ENCODE measurements at places on chromosomes 3 and 15.

- no peak for DNase-seq
These were observed 7.6 kb downstream of the TF start for GRCh38 chr3:133753779-133754164.

GRCh38 chr15:89303986-89304385 lies 30.6 kb downstream of the POLG start:
- DNase-seq = no peak

GRCh38 chr3:185353823-185354614 lies 8.9 kb upstream of the MAP3K13 start:
- peak; percentile 17 for DNase-seq

- DNase-seq = no peak
These were observed 239.5 kb upstream of the HES1 start for GRCh38 chr3:193896419-193896818.

- DNase-seq = no peak
These were observed 370.1 kb downstream of the LPP start for GRCh38 chr3:188524052-188524451.

GRCh38 chr3:191327526-191327925 lies 1.7 kb upstream of the CCDC50 start:
- DNase-seq = no peak

- no peak for DNase-seq
These were observed 162.6 kb downstream of the THRB start for GRCh38 chr3:24332092-24332491.

DNA sequence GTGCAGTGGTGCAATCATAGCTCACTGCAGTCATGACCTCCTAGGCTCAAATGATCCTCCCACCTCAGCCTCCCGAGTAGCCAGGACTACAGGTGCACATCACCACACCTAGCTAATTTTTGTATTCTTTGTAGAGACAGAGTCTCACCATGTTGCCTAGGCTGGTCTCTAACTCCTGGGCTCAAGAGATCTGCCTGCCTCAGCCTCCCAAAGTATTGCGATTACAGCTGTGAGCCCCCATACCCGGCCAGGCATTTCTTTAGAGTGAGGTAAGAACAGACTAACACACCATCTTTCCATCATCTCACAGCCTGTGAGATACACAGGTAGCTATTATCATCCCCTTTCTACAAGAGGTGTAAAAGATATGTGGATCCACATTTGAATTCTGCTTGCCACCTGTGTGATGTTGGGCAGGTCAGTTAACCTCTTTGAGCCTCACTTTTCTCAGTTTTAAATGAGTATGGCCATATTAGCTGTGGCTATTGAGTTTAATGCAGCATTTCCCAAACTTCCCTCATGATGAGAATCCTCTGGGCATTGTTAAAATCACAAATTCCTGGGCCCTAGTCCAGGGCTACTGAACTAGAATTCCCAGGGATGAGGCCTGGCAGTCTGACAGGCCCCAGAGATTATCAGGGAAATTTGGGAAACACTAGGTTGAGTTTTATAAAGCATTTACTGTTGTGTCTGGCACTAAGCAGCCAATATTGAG lies 46.0 kb downstream of the ANP32A start:
- DNase-seq = no peak

GRCh38 chr3:126848991-126849390 lies 133.9 kb upstream of the PLXNA1 start:
- DNase-seq = no peak

- no peak for DNase-seq
These were observed 38.6 kb upstream of the NANOGP8 start for GRCh38 chr15:35123743-35124142.

DNA sequence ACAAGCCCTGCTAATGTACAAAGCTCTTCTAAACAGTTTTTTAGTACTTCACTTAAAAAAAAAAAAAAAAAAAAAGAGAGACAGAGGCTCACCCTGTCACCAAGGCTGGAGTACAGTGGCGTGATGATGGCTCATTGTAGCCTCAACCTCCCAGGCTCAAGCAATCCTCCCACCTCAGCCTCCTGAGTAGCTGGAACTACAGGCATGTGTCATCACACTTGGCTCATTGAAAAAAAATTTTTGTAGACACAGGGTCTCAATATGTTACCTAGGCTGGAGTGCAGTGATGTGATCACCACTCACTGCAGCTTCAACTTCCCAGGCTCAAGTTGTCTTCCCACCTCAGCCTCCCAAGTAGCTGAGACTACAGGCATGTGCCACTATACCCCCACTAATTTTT lies 47.6 kb upstream of the HEG1 start:
- DNase-seq = no peak

GRCh38 chr3:107650788-107651187 lies 128.0 kb downstream of the BBX start:
- DNase-seq = no peak

GRCh38 chr15:67883234-67883773 lies 43.5 kb upstream of the RNU6-1 start:
- DNase-seq = no peak

GRCh38 chr3:143442814-143443447 lies 323.4 kb downstream of the CHST2 start:
- no peak for DNase-seq

DNA sequence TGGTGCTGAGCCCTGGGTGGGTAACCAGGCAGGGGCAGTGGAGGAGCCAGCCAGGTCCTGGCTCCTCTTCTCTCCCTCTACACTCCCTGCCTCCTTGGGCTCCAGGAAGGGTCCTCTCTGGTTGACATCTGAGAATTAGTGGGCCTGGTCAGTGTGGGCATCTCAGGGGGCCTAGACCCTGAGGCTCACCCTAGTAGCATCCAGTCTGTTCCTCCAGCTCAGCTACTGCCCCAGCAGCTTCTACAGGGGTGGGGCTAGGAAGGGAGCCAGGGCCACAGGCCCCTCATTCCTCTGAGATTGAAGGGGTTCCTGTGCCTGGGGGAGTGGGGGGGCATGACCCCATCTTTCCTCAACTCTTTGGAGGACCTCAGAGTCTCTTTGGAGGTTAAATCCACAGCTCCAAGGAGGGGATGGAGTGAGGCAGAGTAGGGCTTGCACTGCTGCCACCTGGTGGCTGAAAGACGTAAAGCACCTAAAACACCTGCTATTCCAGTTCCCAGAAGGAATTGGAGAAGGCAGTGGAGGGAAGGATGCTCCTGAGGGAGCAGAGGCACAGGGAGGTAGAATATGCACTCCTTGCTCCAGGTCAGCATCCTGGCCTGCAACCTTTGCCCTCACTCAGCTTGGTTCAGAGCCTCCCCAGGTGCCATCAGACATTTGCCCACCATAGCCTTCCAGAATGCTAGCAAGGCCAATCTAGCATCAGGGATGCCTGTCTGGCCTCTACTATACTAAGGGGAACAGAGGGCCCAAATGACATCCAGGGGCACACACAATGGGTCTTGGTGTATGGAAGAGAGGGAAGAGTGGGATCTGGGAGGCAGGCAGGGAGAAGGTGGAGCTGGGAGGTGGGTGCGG lies 25.1 kb downstream of the C3orf18 start:
- peak; percentile 19 for DNase-seq

- DNase-seq = no peak
These were observed 32.0 kb downstream of the TM4SF4 start for GRCh38 chr3:149506540-149506939.

Measured in stimulated activated CD8-positive, alpha-beta memory T cell treated with anti-CD3 and anti-CD28 coated beads, Interleukin-12 subunit alpha, Interleukin-12 subunit beta, amount 100 ng/mL, for 4 hours (primary cell).